ENCODE measurements at places on chromosomes 13 and 19.

DNA sequence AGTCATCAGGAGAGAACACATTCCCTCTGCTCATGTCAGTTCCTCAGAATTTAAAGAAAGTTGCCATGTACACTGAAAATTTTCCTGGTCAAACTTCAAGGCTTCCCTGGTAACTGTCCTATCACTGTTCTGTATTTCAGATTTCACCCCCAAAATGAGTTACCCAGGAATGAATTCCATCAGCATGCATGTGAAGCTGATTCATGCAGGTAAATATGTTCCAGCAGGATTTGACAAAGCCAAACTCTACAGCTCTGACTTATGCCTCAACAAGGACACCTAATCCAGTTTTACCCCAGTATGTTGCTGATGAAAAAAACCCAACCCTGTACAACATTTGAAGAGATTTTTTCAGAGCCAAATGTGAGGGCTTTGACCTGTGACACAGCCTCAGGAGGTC, 21.5 kb downstream of the LIG4 start:
- DNase-seq = no peak

GRCh38 chr19:43789029-43789428, 8.3 kb upstream of the KCNN4 start:
- DNase-seq = no peak

DNA sequence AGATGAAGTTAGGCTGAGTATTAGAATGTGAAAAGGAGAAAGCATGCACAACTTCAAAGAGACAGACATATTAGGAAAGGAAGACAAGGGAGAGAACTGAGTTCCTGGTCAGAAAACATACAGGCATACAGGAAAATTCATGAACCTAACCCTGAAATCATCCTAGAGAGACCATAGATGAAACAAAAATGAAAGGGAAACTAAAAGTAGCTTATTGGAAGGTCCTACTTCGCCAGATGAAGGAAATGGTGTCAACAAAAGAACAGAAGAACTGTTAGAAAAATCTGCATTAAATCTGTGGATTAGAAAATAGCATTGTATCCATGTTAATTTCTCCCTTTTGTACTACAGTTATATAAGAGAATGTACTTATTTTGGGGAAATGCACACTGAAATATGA, 169.0 kb upstream of the UFM1 start:
- no peak for DNase-seq

DNA sequence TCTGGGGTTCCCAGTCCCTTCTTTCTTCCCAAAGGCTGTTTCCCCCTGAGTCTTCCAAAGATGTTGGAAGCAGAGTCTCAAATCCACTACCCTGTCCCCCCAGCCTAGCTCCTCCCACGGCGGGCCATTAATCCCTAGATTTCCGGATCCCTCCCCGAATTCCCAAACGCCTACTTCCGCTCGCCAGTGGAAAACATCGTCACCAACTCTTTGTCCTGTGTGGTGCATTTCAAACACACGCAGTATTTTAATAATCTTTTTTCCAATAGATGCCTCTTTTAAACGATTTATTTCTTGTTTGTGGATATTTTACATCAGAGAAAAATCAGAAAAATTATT, 610 bp downstream of the ZNF791 start:
- DNase-seq = no peak

- no peak for DNase-seq
These were observed 459.2 kb downstream of the TSHZ3 start for GRCh38 chr19:30890033-30890432.

Measured in mesothelial cell of epicardium (in vitro differentiated cells).